ENCODE measurements at places on chromosomes 5 and 9.
A peak's percentile ranks its signal among the peaks of the same experiment; 100 is the strongest.

DNA sequence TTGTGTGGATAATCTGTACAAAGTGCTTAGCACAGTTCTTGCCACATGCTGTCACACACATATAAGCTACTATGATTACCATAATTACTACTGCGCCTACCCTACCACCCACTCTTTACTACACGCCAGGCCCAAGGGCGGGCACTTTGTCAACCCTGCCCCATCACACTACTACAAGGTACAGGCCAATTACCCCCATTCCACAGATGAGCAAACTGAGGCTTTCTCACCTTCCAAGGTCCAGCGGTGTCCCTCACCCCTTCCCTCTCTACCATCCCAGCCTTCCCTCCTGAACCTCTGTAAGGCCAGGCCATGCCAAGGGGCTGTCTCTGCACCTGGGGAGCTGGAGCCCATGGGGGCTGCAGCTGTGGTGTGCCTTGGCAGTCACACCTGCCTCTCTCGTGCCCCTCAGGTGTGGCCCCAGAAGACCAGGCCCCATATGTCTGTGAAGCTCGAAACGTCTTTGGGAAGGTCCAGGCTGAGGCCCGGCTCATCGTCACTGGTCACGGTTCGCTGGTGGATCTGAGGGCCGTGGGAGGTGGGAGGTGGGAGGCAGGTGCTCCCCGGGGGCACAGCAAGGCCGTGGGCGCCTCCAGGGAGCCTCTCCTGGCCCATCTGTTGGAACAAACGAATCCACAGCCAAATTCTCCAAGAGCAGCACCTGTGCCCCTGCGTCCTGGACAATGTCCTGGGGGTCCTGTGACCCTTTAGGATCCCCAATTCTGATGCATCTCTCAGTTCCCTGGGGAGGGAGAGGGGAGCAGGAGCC, 54.6 kb downstream of the HMCN2 start:
- DNase-seq, result no peak

GRCh38 chr5:44246986-44247385, 142.2 kb downstream of the FGF10 start:
- DNase-seq, result no peak

DNA sequence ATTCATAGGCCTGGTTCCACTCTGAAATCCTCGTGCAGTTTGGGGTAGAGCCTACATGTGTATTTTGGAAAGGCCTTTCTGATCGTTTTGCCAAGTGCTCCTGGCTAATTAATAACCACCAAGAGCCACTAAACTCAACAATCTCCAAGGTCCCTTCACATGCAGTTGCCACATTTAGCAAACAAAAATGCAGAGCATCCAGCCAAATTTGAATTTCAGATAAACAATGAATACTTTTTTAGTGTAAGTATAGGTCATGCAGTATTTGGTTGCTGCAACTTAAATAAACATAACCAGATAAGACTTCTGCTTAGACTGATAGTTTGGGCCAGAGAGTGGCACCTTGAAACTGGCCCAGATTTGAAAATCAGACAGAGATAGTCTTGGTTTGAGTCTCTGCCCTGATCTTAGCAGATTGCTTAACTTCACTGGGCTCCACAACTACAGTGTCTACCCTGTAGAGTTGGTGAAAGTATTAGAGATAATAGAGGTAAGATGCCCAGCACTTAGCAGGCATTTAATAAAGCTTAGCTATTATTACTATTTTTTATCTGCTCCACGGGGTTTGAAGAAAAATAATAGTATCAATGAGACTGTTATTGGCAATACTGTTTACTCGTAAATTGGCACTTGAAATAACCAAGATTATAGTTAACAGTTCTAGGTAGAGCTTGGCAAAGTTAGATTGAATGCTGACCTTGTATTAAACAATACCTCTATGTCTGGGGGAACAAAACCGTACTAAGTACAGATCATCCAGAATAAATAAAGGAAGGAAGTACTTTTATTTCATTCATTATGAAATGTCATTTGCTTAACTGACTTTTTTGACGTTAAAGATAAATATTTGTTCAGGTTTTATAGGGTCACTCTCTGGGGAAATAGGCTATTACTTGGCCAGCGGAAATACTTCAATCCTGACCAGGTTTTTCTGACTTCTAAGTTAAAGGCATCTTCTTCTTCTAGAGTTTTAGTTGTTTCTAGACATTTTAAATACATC, 274.8 kb downstream of the DOCK8 start:
- DNase-seq, result no peak

DNA sequence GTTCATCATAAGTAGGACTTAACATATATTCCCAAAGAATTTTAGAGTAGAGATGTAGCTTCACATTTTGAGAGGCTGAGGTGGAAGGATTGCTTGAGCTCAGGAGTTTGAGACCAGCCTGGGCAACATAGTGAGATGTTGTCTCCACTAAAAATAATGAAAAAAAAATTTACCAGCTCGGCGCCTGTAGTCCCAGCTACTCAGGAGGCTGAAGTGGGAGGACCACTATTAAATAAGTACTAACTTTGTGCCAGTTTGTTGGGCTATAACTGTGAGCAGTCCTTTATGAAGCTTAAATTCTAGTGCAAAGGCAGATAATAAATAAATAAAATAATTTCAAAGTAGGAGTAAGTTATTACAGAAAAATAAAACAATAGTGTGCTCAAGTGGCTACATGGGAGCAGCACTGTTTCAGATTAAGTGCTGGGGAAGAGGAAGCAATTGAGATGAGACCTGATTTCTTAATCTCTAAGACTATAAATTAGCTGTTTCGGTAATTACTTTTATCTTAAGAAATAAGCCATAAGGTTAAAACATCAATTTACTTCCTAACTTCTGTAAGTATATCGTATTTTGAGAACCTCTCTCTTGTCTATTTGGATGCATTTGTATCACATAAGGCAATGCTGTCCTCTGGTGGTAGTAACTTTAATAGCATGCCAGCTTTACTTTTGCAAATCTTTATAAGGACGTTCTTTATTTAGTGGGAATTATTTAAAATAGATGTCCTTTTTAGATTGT, 98.9 kb downstream of the CSNK1G3 start:
- DNase-seq, result peak; percentile 33

- no peak for DNase-seq
Measured at GRCh38 chr5:63931836-63932235, 30.4 kb downstream of the HTR1A start.

DNA sequence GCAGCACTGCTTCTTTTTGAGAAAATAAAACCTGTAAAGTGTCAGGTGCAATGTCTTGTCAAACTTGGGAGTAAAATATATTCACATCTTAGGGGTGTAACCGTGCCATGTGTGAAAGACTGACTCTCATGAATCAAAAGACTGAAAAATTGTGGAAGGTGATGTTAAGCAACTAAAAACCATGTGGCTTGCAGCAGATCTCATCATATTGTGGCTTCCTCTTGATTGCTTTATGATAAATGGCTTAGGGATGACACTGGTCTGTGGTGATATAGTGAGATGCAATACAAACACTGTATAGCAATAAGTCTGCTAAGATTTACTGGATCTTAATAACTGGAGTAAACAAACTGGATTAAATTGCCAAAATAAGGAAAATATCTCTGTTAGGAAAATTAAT, 321.6 kb downstream of the EDIL3 start:
- DNase-seq, result no peak

DNA sequence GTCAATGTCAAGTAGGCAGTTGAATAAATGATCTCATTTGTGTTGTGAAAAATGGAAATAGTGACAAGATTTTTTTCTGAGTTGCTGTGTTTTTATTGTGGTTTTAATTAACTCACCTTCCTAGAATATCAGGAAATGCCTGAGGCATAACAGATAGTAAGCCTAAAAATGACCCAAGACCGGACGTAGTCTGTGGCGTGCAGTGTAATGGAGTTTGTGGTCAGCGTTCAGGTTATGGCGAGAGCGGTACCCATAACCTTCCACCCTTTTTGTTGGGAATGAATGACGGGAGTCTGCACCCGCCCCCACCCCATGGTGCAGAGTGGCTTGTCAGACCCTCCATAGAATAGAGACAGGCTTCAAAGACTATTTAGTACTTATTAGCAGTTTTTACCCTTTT, 119.3 kb downstream of the GALNT10 start:
- DNase-seq, result no peak

GRCh38 chr5:126449751-126450271, 26.6 kb downstream of the GRAMD2B start:
- no peak for DNase-seq

DNA sequence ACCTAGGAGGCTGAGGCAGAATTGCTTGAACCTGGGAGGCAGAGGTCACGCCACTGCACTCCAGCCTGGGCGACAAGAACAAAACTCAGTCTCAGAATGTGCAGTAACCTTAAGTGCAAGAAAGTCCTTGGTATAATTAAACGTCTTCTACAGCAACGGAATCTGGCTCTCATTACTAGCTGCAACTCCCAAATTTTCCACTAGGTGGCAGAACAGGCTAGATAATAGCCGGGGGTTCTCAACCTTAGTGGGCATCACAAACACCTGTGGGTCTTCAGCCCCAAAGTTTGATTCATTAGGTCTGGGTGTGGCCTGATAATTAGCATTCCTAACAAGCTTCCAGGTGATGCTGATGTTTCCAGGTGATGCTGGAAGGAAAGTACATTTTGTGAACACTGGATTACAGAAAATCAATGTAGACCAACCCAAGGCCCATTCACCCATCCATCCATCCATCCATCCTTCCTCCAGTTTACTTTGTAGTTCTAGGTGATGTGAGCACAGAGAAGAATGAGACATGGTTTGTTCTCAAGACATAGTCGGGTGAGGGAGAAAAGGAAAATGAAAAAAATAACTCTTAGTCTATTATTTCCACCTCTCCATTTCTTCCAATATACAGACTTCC, 37.3 kb downstream of the FBXW2 start:
- no peak for DNase-seq

- no peak for DNase-seq
Measured at GRCh38 chr9:92977279-92977678, 30.0 kb downstream of the FGD3 start.

- DNase-seq, result no peak
Measured at GRCh38 chr9:97786341-97786740, 66.7 kb upstream of the FOXE1 start.

GRCh38 chr9:69346596-69347390, 21.8 kb downstream of the ENTREP1 start:
- DNase-seq, result no peak

- no peak for DNase-seq
Measured at GRCh38 chr5:98403131-98403530, 370.3 kb upstream of the RGMB start.

DNA sequence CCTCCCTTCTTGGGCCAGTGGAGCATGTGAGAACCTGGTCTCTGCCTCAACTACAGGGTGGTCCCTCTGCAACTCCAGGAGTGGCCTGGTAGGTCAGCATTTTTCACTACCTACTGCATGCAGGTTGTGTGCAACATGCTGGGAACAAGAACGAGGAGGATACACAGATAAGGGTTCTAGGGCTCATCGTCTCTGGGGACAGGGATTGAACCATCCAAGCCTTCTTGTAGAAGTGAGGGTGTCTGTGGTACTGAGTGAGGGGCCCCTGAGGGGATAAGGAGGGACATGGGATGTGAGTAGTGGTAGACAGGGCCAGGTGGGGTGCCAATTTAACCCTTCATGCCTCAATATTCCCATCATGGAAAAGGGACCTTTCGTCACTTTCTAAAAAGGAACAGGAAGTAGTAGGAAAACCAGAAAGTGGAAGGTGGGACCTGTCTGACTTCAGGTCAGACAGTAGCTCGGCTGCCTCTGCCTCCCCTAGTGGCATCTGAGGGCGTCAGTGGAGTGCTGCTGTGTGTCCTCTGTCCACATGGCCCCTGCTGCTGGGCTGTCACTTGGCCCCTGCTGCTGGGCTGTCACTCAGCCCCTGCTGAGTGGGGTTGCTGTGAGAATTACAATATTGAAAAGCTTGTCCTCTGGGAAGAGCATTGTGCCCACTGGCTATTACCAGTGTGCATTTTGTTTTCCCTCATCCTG, 48.6 kb upstream of the RNU6ATAC start:
- DNase-seq, result no peak

DNA sequence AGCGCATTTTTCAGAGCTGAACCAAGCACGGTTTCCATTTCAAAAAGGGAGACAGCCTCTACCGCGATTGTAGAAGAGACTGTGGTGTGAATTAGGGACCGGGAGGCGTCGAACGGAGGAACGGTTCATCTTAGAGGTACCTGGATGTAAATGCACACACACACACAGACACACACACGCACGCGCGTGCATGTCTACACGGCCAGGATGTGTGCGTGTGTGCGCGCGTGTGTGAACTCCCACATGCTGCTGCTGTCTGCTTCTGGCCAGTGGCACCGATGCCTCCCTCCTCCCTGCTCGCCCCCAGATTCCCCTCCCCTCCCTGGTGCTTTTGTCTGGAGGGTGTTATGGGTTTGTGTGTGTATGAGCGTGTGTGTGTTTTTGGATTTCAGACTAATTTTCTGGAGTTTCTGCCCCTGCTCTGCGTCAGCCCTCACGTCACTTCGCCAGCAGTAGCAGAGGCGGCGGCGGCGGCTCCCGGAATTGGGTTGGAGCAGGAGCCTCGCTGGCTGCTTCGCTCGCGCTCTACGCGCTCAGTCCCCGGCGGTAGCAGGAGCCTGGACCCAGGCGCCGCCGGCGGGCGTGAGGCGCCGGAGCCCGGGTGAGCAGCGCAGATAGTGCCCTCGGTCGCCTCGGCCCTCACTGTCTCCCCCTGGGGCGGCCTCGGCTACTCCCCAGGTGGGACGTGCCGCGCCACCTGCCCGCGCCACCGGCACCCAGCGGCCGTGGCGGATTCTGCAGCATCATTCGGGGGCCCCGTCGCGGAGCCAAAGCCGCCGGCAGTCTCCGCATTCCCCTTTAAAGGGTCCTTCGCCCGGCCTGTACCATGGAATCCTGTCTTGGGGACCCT, at the start of gene NTRK2:
Gene NTRK2, plus strand, starts transcription at position 442 of the 850 bp plus-strand sequence. CDS start 1,020 bp downstream, outside the sequence.
- DNase-seq, result no peak

GRCh38 chr5:112551419-112552032, 132.4 kb upstream of the EPB41L4A start:
- peak; percentile 17 for DNase-seq

DNA sequence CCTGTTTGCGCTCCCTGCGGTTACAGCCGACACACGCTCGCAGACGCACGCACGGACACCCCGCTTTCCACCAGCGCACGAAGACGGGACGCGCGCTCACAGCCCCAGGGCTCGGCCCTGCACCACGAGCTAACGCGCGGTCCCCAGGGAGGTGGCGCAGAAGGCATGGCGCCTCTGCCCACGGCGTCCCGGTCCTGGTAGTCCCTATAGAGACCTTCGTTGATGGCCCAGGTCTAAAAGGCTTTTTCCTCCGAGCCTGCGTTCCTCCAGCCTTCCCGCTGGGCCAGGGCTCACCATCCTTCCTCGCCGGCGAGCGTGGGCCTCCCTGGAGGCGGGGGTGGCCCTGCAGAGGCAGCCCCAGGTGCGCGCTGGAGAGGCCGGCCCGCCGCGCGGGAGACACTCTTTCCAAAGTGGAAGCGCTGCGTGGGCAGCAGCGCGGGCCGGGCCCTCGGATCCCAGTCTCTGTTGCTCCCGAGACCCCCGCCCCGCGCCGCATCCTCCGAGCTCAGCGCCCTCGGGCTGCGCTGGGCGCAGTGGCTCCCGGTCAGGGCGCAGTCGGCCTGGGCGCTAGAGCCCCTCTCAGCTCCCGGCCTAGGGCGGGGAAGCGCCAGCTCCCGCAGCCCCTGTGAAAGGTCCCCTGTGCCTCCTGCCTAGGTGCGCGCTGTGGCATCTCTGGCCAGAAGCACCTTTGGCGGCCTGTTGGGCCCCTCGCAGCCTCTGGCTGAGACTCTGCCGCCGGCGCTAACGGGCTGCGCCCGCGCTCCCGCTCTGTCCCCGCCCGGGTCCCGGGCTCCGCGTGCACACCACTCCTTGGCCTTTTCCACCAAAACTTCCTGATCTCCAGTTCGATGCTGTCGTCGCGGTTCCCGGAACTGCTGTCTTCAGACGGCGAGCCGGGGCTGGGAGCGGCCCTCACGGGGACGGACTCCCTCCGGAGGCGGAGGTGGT, 31.9 kb upstream of the FANCC start:
- DNase-seq, result no peak

GRCh38 chr5:76291305-76292077, 111.6 kb upstream of the IQGAP2 start:
- no peak for DNase-seq

- no peak for DNase-seq
Measured at GRCh38 chr9:81777482-81777881, 88.1 kb upstream of the TLE1 start.
